ENCODE measurements at places on chromosomes 11 and 22. TPM values are rescaled to one million over a fixed set of nuclear protein-coding genes. Genes with fewer than 3 reads are reported as not detected.

DNA sequence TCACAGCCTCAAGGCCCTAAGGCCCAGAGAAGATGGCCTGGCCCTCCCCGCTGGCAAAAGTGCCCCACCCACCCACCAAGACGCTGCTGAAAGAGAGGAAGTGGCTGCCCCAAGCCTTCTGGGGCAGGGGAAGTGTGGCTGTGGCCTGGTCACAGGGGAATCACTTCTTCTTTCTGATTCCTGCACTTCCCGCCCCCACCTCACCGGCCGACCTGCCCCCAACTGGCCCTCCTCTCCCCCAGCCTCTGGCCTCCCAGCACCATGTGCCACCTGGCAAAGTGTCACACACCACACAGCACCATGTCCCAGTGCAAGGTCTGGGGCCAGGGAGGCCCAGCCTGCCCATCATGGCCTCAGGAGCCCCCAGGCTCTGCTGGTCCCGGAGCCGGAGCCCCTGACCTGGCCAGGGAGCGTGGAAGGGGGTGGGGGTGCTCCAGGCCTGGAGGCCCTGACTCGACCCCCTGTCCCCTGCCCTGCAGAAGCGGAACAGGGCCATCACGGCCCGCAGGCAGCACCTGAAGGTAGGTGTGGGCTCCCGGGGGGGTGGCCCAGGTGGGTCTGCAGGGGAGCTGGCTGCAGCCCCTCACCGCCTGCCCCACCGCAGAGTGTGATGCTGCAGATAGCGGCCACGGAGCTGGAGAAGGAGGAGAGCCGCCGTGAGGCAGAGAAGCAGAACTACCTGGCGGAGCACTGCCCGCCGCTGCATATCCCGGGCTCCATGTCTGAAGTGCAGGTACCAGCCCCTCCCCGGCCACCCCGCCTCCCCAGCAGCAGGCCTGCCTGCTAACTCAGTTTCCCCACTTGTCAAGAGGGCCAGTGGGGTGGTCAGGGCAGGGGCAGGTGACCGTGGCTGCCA lies 1.4 kb downstream of the TNNI2 start:
- H3K27ac ChIP-seq = no peak overlapping the region
- no peak overlapping the region for H3K4me3 ChIP-seq
- H3K27me3 ChIP-seq = no peaks in the 10 kb centered on the region
- no peaks in the 10 kb centered on the region for H3K36me3 ChIP-seq
- H3K4me1 ChIP-seq = peaks cover 18% of the 10 kb centered on the region

DNA sequence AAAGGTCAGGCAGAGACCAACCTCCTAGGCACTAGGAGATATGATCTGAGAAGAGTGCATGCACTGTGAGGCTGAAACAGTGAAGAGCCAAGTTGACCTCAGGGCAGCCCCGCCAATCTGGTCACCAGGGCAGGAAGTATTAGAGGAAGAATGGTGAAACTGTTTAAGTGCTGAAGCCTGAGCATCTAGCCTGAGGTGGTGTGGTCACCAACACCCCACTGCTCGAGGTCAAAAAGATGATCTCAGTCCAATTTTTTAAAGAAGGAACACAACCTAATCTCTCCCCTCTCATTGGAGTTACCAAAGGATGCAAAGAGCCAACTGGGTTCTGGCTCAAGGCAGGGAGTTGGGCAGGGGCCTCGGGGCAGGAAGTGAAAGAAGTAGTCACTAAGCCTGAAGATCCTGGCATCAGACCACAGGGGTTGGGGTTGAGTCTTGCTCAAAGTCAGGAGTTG lies 4.0 kb downstream of the APBB1 start:
- peaks cover 2% of the 10 kb centered on the region for H3K4me1 ChIP-seq
- no peaks in the 10 kb centered on the region for H3K27me3 ChIP-seq
- no peaks in the 10 kb centered on the region for H3K36me3 ChIP-seq
- no peak overlapping the region for H3K27ac ChIP-seq
- DNase-seq = no peak
- H3K4me3 ChIP-seq = no peak overlapping the region

IGLL5 gene
- polyA plus RNA-seq = 215 TPM

MS4A7 gene
- 13.2 TPM for polyA plus RNA-seq

Measured in small intestine (tissue), 16 donors.